ENCODE measurements at places on chromosomes 1 and 21. TPM values are rescaled to one million over a fixed set of nuclear protein-coding genes. Genes with fewer than 3 reads are reported as not detected.

The C1orf141 gene
- total RNA-seq: not detected

The SPATA1 gene
- total RNA-seq: 0.61 TPM

The KPRP gene
- not detected for total RNA-seq

DNA sequence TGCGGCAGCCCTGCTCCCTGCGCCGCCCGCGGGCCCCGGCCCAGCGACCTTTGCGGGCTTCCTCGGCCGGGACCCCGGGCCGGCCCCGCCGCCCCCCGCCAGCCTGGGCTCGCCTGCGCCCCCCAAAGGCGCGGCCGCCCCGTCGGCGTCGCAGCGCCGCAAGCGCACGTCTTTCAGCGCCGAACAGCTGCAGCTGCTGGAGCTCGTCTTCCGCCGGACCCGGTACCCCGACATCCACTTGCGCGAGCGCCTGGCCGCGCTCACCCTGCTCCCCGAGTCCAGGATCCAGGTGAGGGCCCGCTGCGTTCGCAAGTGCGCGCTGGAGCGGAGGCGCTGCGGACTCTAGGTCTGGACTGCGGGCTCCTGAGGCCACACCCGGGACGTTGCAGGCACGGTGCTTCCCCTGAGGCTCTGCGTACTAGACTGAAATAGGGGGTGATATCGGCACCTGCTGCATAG, 351 bp downstream of the MIXL1 start:
- peak; percentile 64 for DNase-seq
- no peaks in the 10 kb centered on the region for H3K4me1 ChIP-seq
- no peaks in the 10 kb centered on the region for H3K27me3 ChIP-seq
- H3K27ac ChIP-seq: no peak overlapping the region
- H3K36me3 ChIP-seq: no peaks in the 10 kb centered on the region

DNA sequence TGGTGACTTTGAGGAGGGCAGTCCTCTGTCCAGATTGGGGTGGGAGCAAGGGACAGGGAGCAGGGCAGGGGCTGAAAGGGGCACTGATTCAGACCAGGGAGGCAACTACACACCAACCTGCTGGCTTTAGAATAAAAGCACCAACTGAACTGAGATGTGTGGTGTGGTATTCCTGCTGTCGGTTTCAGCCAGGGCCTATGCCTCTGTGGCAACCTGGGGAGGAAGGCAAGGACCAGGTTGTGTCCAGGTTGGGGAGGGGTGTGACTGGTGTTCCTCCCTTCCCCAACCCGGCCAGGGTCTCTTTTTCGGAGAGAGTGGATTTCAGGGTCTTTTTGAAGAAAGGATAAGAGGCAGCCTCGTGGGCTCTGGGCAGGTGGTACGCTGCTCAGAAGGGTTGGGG, 6.3 kb downstream of the PROK1 start:
- no peak overlapping the region for H3K27ac ChIP-seq
- DNase-seq: no peak
- H3K36me3 ChIP-seq: no peaks in the 10 kb centered on the region
- H3K4me1 ChIP-seq: no peaks in the 10 kb centered on the region
- H3K4me3 ChIP-seq: no peak overlapping the region

- H3K27me3 ChIP-seq: no peaks in the 10 kb centered on the region
- H3K27ac ChIP-seq: no peak within 1 kb of the TSS
- peaks cover 15% of the 10 kb centered on the region for H3K4me1 ChIP-seq
- peaks cover 4% of the 10 kb centered on the region for H3K36me3 ChIP-seq
- DNase-seq: peak; percentile 84
- H3K4me3 ChIP-seq: peak within 1 kb of the TSS; percentile 78
Measured at GRCh38 chr21:45404730-45405270, at the start of gene COL18A1. Gene COL18A1, plus strand, starts transcription at chr21:45405165. Its CDS starts 66 bp downstream, at chr21:45405231.

DNA sequence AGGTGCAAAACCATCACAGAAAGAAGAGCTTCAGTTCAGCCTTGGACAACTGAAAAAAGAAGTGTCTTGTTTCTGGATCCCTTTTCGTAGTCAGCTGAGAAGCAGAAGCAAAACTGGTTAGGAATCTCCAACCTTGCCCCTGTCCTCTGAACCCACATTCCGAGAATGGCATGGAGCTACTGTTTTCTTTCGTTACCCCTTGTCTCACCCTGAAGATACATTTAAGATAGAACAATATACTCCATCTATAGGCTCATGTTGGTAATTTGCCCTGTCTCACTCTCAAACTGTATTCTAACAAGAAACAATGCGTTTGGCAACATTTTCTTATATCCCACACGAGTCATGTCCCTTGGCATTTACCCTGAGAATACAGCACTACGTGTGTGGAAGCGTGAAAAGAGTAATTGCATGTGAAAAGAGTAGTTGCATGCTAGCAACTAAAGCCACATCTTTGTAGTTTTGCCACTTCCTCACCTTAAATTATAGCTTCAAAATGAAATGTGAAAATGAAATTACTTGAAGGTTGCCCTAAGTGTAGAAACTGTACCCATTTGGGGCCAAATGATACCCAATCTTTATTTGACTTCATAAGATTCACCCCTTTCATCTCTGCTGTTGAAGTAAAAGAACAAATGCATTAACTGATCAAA, 5.3 kb downstream of the SLAMF7 start:
- no peak for DNase-seq
- H3K36me3 ChIP-seq: no peaks in the 10 kb centered on the region
- H3K4me1 ChIP-seq: peaks cover 7% of the 10 kb centered on the region
- H3K27ac ChIP-seq: no peak overlapping the region
- H3K4me3 ChIP-seq: no peak overlapping the region
- no peaks in the 10 kb centered on the region for H3K27me3 ChIP-seq

- H3K27me3 ChIP-seq: no peaks in the 10 kb centered on the region
- no peak overlapping the region for H3K4me3 ChIP-seq
Measured at GRCh38 chr1:232880354-232880753, 70.1 kb upstream of the NTPCR start.

- H3K4me1 ChIP-seq: no peaks in the 10 kb centered on the region
- peaks cover 20% of the 10 kb centered on the region for H3K36me3 ChIP-seq
- H3K27ac ChIP-seq: no peak overlapping the region
Measured at GRCh38 chr1:206589206-206589605, 23.1 kb downstream of the EIF2D start.

- no peak for DNase-seq
- peaks cover 2% of the 10 kb centered on the region for H3K4me1 ChIP-seq
- H3K4me3 ChIP-seq: no peak overlapping the region
- no peak overlapping the region for H3K27ac ChIP-seq
- H3K36me3 ChIP-seq: no peaks in the 10 kb centered on the region
- H3K27me3 ChIP-seq: no peaks in the 10 kb centered on the region
Measured at GRCh38 chr1:106754957-106755356, 301.5 kb upstream of the PRMT6 start.

DNA sequence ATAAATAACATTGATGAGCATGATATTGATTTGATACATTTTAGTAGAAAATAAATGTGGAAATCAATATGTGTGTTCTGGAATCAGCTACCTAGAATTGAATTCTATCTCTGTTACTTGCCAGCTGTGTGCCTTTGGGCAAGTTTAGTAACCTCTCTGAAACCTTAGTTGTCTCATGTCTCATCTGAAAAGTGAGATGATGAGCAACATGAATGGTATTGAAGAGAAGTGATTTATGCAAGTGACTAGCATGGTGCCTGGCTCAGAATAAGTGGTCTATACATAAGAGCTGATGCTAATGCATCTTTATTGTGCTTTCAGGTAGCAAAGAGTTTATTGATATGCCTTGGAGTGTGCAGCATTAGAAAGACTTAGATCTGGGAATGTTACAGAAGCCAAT, 383.3 kb downstream of the PRDM2 start:
- no peak for DNase-seq
- no peak overlapping the region for H3K27ac ChIP-seq
- H3K27me3 ChIP-seq: no peaks in the 10 kb centered on the region
- H3K4me3 ChIP-seq: no peak overlapping the region
- no peaks in the 10 kb centered on the region for H3K4me1 ChIP-seq

- DNase-seq: peak; percentile 63
- H3K27ac ChIP-seq: no peak overlapping the region
- peak overlapping the region; percentile 74 for H3K4me3 ChIP-seq
Measured at GRCh38 chr1:164320790-164321731, 237.9 kb upstream of the PBX1 start.

GRCh38 chr1:2229911-2230731, 2.0 kb downstream of the SKI start:
- peaks cover 22% of the 10 kb centered on the region for H3K36me3 ChIP-seq
- H3K4me1 ChIP-seq: no peaks in the 10 kb centered on the region
- no peaks in the 10 kb centered on the region for H3K27me3 ChIP-seq
- no peak overlapping the region for H3K27ac ChIP-seq

DNA sequence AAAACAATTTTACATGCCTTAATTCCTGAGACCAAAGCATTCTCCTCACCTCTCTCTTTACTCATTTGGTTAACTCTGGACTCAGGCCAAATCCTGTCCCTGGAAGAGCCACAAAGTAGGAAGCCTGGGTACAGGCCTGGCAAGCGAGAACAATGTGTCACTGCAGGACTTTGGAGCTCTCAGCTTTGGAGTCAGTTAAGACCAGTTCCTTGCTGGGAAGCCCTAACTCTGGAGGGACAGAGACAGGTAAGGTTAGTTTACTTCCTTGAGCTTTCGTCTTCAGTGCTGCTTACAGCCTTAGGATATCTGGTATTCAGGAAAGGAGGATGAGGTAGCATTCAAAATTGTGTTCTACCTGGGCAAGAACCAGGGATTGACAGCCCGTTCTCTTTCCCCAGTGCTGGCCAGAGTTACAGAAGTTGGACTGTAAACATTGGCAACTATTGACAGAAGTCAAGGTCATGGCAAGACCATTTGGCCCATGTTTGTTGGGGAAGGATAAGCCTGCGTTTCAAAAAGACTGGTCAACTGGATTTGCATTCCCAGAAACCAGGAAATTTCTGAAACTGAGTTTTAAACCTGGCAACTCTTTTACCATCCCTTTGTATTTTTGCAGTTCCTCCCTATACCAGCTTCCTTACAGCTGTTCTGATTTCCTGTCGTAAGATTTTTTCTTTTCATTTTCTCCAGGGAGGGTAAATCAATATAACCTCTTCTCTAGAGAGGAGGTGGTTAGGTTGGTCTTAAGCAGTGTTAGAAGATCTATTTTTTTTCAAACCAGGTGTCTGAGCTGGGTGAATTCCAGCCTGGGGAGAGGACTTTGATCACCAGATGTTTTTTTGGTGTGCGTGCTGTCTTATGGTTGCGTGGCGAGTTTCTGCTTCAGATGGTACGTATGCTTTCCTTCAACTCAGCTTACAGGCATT, at the start of gene C4BPB:
C4BPB (plus strand) TSS at position 160 of the 926 bp plus-strand sequence; CDS start at position 832, 672 bp downstream.
- DNase-seq: no peak
- no peak within 1 kb of the TSS for H3K27ac ChIP-seq
- no peaks in the 10 kb centered on the region for H3K4me1 ChIP-seq
- no peaks in the 10 kb centered on the region for H3K27me3 ChIP-seq
- H3K4me3 ChIP-seq: no peak within 1 kb of the TSS
